ENCODE measurements at places on chromosomes 13 and 19. TPM values are rescaled to one million over a fixed set of nuclear protein-coding genes. Genes with fewer than 3 reads are reported as not detected.
A peak's percentile ranks its signal among the peaks of the same experiment; 100 is the strongest.

DNA sequence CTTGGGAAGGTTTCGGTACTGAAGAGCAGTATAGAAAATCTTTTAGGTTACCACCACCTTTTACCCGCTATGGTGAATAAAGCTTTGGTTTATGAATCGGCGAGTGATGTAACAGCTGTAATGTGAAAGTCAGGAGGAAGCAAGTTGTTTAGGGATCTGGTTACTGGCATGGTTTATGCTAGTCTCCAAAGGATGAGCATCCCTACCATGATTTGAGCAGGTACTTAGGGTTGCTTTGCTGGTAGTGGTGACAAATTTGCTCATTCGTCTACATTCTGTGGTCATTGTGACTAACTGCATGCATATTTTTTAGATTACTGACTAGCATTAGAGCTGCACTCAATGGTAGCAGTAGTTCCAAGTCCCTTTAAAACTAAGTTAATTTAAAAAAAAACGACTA lies 104.1 kb downstream of the FRY start:
- no peak for DNase-seq

DNA sequence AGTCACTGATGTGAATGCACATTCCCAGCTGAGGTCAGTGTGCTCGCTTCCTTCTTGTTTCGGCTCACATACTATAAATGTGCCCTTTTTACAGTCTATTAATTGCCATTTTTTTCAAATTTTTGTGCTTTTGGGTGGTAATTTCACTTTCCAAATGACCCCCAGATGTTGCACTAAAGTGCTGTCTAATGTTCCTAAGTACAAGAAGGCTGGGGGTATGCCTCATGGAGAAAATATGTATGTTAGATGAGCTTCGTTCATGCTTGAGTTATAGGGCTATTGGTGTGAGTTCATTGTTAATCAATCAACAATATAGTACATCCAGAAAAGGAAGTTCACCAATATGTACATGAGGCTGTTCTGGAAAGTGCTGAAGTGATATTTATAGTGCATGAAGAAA lies 84.7 kb downstream of the KL start:
- no peak for DNase-seq

KIR2DL3 gene
- total RNA-seq, result not detected

DNA sequence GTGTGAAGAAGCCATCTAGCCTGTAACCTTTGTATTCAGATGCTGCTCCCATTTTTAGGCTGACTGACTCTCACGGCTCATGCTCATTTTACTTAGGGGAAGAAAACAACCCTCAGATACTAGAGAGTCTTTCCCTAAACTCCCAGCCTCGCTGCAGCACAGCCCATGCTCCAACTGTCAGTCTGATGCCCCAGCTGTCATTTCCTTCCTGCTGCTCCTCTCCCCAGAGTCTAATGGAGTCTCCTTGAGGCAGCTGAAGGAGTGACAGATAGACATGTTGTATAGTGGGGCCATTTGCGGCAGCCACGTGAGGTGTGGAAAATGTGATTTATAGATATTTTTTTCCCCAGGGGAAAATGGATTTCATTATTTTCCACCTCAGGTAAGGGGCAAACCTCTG lies 59.2 kb upstream of the OLFM4 start:
- no peak for DNase-seq

MEIS3 gene
- 7.0 TPM for total RNA-seq

DNA sequence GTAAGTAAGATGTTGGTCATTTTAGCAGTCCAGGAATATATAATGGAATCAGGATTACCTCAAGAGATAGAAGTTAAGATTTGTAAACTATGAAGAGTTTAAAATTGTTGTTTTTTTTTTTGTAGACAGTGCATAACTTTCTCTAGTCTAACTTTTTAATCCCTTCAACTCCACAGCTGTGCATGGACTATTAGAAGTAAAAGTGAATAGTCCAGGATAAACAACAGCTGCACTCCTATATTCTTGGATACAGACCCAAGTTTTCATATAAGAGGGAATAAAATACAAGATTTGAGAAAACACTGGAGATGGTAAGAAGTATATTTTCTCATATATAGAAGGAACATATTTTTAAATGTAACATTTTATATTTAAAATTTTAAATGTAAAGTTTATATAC lies 1509.9 kb downstream of the SLITRK5 start:
- DNase-seq, result no peak

GRCh38 chr19:1239796-1240737 lies 1.5 kb upstream of the ATP5F1D start:
- peak; percentile 93 for DNase-seq

CASP14 gene
- not detected for total RNA-seq

- DNase-seq, result no peak
Measured at GRCh38 chr13:34048652-34049051, 230.7 kb downstream of the RFC3 start.

DNA sequence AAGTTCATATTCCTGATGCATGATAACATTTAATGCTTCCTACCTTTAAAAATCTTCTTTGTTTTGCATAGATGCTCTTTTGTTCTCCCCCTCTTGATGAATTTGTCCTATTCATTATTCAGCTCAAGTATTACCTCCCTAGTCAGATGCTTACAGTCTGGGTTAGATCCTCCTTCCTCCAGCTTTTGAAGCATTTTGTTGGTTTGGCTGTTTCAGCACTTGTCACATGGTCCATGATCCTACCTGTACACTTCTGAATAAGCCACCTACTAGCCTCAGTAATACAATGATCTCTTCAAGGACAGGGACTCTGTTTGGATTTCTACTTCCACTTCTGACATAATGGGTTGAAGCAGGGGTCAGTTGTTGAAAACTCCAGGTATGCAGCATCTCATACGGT lies 37.4 kb downstream of the N4BP2L1 start:
- no peak for DNase-seq

DNA sequence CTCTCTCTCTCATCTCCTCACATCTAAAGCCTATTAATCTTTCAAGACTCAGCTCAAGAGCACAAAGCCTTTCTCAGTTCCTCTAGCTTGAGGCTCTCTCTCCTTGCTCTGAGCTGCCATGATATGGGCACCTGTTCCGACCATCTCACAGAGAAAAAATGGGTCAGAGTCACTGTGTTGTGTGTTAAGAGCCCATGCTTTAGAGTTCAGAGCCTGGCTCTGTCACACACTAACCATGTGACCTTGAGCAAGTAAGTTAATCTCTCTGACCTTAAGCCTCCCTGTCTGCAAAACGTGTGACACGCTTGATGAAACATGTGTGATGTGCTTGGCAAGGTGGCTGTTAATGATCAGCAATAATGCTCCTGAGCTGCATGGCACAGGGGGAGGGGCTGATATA lies 245.2 kb downstream of the DLEU7 start:
- DNase-seq, result no peak
